ENCODE measurements at places on chromosomes 7 and 10.

DNA sequence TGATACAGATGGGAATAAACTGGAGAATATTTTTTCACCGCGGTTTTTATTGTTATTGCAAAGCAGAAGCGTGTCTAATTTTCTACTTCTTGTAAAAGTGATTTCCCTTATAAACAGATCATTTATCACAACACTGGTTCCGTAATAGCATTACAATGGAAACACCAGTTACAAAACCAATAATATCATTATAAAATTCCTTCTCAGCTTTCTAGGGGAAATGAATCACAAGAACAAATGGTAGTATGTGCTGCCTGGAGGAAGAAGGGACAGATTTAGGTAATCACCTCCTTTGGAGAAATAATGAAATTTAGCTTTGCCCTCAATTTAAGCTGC, 2.4 kb upstream of the CCDC6 start:
- no peak for DNase-seq

- DNase-seq = peak; percentile 20
These were observed 8.6 kb downstream of the BTBD16 start for GRCh38 chr10:122279725-122280141.

- DNase-seq = peak; percentile 5
These were observed 105.5 kb downstream of the SEMA3D start for GRCh38 chr7:85081392-85081791.

- no peak for DNase-seq
These were observed 74.0 kb downstream of the INHBA start for GRCh38 chr7:41628901-41629300.

GRCh38 chr10:97553575-97554031, 19.0 kb upstream of the ANKRD2 start:
- peak; percentile 61 for DNase-seq

GRCh38 chr7:48067475-48067874, 21.6 kb upstream of the UPP1 start:
- DNase-seq = no peak

- no peak for DNase-seq
These were observed 55.2 kb upstream of the RPA3 start for GRCh38 chr7:7773334-7774309.

DNA sequence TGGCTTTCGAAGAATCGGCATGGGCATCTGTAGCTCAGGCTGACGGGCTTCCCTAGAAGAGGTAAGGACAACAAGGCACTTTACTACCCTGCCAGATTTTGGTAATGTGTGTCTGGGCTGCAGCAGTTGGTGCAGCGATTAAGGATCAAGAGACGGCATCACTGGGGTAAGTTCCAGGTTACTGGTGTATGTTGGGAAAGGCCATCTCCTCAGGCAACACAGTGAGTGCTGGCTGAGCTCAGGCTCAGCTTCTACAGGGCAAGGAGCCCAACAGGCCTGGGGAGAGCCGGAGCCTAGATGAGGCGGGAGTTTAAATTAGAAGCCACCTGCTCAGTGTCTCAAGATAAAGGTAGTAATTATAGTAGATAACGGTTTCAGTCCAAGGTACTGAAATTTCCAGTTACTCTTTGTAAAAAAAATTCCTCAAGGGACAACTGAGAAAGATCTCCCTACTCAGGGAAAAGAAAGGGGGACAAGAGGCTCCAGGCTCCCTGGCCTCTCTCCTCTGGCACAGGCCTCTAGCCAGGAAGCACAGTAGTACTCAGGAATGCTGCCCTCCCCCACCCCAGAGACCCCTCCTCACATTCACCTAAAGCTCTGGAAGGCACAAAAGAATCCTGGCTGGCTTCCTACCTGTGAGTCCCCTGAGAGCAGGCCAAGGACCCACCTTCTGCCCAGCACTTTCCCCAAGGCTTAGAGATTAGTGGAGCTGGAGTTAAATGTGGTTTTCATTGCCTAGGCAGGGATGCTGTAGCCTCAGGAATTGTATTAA, 3.9 kb downstream of the CXCL12 start:
- DNase-seq = no peak

- no peak for DNase-seq
These were observed 261.4 kb upstream of the ZWINT start for GRCh38 chr10:56622335-56622973.

DNA sequence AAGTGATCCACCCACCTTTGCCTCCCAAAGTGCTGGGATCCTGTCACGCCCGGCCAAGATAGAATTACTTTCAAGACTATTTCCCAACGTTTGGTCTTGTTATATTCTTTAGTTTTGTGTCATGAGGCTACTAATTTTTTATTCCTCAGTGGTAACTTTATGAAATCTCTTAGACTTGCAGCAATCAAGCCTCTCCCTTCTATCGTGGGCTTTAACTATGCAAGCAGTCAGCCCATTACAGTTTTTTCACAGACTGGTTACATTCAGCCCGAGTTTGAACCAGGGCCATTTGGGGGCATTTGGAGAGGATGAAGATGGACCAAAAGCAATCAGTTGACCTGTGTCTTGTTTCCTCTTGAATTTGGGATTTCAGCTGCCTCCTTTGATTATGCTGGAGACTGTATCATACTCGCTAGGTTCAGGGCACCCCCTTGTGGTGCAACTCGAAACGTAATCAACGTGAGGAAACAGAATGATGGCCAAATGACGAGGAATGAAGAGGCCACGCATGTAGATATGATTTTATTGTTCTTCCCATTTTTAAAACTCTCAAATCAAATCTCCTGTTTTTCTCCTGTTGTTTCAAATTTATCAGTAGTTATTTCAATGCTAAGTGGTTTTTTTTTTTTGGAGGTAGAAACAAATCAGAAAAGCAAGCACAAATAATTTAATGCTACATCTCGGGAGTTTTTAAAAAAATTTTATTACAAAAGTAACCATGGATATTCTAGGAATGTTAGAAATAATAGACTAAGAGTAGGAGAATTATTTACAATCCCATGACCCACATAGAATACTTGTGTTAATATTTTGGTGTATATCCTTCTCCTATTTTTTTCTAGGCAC, 151.6 kb downstream of the KIAA1217 start:
- peak; percentile 89 for DNase-seq

DNA sequence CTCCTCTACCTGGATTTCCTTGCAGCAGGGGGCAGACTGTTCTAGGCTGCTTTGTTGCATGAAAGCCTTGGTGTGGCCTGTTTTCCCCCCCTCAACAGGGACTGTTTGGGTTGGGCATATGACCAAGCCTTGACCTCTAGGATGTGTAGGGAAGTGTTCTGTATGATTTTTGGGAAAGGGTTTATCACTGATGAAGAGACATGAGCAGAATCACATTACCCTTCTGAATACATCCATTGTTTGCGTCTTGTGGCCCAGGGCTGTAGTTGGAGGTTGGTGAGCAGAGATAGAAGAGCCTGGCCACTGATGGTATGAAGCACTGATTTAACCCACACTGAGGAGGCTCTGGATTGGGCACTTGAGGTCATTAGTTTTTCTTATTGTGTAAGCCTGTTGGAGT, 26.6 kb downstream of the ZNF12 start:
- DNase-seq = no peak

GRCh38 chr10:30853066-30853465, 178.6 kb downstream of the ZNF438 start:
- DNase-seq = no peak

DNA sequence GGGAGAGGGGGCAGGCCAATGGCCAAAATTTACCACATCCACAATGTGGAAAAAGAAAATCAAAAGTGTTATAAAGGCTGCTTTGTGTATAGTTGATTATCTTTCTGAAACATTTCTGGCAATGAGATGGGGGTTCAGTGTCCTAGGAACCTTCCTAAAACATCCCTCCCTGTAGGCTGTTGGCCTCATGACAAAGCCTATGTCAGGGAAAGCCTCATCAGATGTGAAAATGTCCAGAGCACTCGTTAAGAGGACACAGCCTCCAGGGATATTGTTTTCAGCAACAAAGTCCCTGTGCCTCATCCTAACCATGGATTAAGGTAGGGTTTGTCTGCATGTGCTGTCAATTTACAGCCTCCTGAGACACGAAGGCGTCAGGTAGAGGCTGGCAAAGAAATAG, 17.0 kb downstream of the SUN3 start:
- no peak for DNase-seq

GRCh38 chr7:71466448-71467145, 334.7 kb downstream of the GALNT17 start:
- DNase-seq = no peak

DNA sequence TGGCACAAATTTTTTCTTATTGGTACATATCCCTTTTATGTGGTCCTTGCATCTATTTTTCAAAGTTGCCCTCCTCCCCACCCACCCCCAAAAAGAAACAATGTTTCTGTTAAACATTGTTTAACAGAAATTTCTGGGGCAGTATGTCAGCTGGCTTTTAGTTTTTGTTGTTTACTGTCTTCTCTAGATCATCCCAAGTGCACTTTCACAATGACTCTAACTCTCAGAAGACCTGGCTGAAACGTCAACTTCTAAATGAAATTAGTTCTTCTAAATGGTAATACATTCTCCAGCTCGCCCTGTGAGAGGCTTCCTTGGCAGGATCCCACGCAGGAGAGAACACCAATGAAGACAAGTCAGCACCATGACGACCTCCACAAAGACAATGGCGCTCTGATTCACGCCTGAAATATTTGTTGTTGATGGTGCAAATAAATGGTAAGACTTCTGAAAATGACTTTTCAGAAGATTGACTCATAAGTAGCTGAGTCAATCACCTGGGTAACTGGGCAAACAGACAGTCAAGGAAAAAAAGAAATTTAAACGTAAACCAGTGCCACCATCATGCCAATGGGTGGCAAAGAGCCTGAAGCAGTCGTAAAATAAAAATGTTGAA, 293.7 kb downstream of the FZD1 start:
- DNase-seq = no peak
